Posterior vena cava (tissue), 2 donors: ENCODE measurements at places on chromosomes 2 and 18. TPM values are rescaled to one million over a fixed set of nuclear protein-coding genes. Genes with fewer than 3 reads are reported as not detected.

- no peak for DNase-seq
These were observed 36.5 kb downstream of the GKN2 start for GRCh38 chr2:68916226-68916625.

DNA sequence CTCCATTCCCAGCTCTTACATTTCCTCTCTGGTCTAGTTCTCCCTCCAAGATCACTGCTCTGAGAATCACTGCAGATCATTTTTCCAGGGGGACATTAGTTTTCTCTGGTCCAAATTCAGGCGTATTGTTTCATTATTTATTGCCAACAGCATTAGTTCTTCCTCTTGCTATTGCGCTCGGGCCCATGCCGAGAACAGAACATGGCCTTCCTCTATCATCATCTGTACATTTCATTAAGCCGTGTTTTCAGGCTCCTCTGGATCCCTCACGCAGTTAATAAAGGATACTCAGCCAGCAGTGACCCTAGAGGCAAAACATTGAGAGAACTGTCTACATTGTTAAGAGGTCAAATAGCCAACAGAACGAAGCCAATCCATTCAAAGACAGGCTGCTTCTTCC lies 63.9 kb downstream of the CCBE1 start:
- DNase-seq = no peak

GRCh38 chr18:55136864-55137263 lies 177.6 kb upstream of the CCDC68 start:
- no peak for DNase-seq

DNA sequence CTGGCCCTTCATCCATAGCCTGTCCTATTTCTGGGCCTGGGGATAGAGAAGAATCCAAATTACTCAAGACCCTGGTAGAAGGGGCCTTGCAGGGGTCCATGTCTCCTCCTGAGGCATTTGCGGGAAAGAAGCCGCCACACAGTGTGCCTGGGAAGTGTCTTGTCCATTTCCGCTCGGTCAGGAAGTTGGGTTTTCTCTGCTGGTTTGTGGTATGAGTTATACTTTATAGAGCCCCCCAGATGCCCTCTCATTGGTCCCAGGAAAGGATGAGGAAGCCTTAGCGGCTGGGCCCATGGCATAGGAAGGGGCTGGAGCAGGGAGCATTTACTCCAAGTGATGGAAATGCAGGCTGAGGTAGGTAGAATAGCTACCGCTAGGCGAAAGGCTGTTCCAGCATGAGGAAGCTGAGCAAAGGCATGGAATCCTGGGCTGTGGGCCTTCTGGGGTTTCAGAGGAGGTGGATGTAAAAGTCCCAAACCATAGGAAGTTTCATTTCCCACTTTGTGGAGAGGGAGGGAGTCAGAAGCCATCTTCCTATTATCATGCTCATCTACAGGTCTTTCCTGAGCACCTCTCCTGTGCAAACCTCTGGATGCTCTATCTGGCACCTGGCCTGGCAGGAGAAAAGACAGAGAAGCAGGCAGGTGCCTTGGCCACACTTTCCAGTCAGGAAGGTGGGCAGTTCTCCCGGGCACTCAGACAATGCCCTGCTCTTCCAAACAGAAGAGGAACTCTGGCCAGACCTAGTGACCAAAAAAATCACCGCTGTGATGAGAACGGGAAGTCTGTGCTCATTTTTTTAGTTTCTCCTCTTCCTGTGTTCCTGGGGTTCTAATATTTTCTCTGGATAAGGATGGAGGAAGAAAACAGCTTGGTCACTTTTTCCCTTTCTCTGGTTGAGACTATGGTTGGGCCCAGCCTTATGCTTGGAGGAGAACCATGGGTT lies 2.6 kb upstream of the CD207 start:
- DNase-seq = no peak

DNA sequence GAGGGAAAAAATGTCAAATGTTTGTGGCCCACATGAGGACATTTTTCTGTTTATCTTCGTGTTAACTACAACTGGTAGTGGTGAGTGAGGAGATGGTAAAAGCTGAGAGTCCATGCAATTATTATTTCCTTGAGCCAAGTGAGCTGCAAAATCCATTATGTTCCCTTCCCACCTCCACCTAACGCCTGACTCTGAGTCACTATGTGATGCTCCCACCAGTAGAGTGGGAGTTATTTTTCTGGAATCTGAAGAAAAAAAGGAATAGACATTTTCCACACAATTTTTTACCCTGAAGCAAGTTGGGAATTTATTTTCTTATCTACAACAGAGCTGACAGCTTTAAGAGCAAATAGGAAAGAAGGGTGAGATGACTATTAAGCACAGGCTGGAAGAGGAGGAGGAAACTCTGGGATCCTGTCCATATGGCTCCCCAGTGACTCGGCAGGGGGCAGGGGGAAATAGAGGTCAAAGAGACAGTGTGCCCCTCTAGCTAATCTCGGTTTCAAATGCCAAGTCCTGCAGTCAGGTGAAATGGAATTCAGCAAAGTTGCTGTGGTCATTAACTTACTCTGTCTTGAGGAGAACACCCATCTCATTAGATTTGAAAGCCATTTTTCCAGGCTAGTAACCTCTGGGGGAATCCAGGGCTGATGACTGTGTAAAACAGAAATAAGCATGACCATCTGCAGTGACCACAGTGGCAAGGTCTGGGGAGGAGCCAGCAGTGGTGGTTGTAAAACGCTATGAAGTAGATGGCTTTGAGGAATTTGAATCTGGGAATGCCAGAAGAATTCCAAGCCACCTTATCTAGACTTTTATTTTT lies 463.9 kb downstream of the STK39 start:
- DNase-seq = no peak

GRCh38 chr2:181178130-181178529 lies 197.7 kb downstream of the UBE2E3 start:
- no peak for DNase-seq

DNA sequence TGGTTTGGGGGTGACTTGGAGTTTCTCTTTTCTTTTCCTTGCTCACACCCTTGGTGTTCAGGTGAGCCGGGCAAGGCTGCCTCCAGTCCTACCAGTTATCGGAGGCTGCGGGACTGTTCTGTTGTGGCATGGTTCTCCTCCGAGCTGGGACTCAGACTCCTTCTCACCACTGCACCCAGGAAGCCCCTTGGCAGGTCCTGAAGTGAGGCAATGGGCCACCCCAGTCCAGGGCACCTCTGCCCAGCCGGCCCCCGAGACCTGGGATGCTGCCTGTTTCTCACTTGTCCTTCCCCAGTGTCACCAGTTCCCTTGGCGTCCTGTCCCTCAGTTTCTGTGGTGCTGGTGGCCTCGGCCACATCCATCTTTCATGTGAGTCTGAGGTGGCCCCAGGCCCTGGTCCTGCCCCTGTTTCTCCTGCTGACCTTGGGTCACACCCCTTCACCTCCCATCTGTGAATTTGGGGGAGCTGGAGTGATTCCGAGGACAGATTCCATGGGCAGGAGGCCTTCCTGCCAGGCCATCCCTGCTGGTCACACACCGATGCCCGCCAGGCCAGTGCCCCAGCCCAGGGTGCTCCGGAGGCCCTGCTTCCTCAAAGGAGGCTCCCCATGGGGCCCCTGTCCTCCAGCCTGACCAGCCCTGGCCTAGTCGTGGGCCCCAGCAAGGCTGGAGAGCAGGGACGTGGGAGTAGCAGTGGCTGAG lies 6.6 kb upstream of the KLHL30 start:
- DNase-seq = peak; percentile 56

GRCh38 chr2:142142595-142142994 lies 11.8 kb upstream of the LRP1B start:
- no peak for DNase-seq

DNA sequence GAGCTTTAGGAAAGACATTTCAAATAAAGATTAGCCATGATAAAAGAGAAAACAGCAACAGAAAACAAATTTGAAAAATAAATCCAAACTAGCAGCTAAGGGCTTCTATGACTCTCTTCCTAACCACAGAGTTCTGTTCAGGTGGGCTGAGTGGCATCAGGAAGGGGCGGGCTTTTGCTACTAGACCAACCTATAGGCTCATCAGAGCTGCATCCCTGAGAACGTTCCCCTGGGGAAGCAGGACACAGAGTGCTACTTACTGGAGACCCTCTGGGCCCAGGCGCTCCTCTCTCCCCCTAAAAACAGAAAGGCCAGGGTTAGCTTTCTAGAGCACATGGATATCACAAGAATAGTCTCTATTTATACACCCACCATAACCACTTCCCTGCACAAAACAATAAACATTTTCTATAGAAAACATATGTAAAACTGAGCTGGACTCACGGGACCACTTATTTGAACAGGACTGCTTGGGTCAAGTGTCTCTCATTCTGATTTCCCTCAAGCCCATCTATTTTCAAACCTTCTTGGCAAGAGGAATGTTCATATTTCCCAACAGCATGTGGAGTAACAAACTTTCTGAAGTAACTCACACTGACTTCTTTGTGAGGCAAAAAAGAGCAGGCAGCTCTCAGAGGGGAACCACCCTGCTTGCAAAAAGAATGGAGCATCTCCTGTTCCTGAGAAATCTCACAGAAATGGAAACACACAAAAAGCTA lies 78.9 kb upstream of the LMAN1 start:
- no peak for DNase-seq

- no peak for DNase-seq
These were observed 79.1 kb upstream of the DLX2 start for GRCh38 chr2:172181840-172182239.

DNA sequence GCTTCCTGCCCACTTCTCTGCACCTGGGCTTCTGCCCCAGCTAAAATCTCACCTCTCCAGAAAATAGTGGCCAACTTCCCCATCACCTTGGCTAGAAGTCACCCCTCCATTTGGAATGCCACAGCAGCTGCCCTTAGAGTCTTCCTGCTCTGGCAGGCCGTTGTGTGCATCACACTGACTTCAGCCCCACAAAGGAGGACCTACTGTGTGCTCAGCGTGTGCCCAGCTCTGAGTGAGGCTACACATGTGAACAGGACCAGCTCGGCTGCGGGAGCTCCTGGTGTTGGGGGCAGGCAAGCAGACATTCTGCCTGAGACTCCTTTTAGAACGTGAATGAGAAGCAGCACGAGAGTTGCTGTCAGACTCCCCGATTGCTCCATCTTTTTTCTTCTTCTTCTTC lies 78.7 kb downstream of the AGAP1 start:
- no peak for DNase-seq

DNA sequence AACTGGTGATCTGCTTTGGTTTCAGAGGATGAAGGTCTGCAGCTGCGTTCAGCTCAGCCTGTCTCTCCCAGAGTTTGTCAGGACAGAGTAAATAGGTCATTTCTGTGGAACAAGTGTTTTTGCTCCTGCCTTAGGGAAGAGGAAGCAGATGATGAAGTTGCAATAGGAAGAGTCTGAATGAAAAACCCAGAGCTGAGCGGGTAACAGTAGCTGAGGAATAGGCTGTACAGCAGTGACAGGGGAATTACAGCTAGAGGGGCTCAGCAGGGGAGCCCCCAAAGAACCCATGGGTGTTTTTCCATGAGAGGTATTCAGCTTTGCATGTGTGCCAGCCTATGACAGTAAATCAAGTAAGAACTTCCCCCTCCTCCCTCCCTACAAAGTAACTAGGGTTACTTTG lies 10.3 kb upstream of the CYBRD1 start:
- no peak for DNase-seq

GRCh38 chr2:24439280-24439970 lies 51.6 kb upstream of the NCOA1 start:
- DNase-seq = no peak

GRCh38 chr18:7576685-7577084 lies 9.6 kb downstream of the PTPRM start:
- DNase-seq = no peak

- no peak for DNase-seq
These were observed 14.9 kb downstream of the RBMS1 start for GRCh38 chr2:160478660-160479059.

ABCG8 gene
- not detected for total RNA-seq

C2orf78 gene
- not detected for total RNA-seq

FHOD3 gene
- total RNA-seq = 26.0 TPM

MFSD2B gene
- total RNA-seq = not detected

REL gene
- 14.3 TPM for total RNA-seq

AQP12A gene
- total RNA-seq = not detected
